ENCODE measurements at places on chromosomes 5 and 9. TPM values are rescaled to one million over a fixed set of nuclear protein-coding genes. Genes with fewer than 3 reads are reported as not detected.

Gene TRMO
- 61.8 TPM for total RNA-seq

Gene INSL4
- not detected for total RNA-seq

Gene TOMM5
- 37.5 TPM for total RNA-seq

Gene DEPDC1B
- total RNA-seq, result 0.63 TPM

Gene PIP5KL1
- total RNA-seq, result 0.42 TPM

Gene SLC36A1
- 4.0 TPM for total RNA-seq

Gene ZNF483
- total RNA-seq, result 29.9 TPM
